ENCODE measurements at places on chromosomes 1 and 21.

GRCh38 chr1:26469558-26469957 lies 2.7 kb upstream of the HMGN2 start:
- DNase-seq = no peak

GRCh38 chr21:42262831-42263231 lies 43.9 kb downstream of the ABCG1 start:
- DNase-seq = peak; percentile 56

GRCh38 chr1:9558946-9559545 lies 19.8 kb downstream of the SLC25A33 start:
- DNase-seq = no peak

DNA sequence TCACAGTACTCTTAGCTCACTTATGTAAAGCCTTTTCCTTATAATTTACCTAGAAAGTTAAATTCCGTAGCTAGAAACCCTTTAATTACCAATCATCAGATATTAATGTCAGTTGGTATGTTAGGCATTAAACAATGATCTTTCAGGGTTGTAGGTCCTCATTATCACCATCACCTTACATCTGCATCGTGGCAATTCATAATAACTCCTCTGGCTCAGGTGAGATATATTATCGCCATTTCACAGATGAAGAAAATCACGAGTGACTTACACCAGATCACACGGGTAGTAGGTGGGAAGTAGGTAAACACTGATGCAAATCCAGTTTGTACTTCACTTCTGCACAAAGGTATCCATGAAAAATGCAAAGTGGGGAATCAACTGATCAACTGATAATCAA lies 639 bp downstream of the NUP133 start:
- DNase-seq = no peak

DNA sequence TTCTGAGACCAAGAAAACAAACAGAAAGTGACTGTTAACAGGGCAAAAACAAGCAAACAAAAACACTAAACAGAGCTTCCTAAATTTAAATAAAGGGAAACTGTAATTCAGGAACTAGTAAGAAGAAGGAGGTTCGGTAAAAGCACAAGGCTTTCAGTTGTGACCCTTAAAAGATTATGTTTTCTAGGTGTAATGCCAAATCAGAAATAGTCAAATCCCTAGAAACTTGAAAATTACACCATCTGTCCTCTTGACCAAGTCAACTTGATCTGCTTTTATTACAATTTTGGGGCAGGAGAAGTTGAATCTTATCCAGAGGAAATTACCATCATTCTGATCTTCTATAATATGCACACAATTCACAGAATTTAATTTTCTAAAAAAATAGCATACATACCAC lies 754.0 kb upstream of the ADGRL4 start:
- peak; percentile 11 for DNase-seq

DNA sequence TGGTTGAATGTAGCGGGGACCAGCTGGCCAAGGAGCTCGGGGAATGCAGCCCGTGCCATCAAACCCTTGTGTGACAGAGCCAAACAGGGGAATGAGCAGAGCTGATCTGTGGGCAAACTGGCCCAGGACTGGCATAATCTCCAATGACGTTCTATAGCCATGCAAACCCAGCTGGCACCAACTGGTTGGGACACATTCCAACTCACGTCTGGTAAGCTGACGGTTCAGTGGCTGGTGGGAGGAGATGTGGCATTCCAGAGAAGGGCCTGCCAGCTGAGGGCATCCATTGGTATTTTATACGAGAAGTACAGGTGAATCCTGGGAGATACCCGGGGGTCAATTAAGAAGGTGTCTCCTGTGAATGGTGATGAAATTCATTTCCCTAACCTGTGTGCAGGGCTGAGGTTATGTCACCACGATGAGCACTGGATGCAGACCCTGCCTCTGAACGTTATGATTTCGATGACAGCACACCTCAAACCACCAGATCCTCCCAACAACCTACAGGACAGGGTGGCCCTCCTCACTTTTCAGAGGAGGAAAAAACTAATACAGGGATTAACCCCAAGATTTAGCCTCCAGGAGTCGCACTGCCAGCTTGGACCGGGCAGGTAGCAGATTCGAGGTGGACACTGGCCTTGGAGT lies 39.0 kb upstream of the RUNX3 start:
- DNase-seq = peak; percentile 23

- no peak for DNase-seq
These were observed 10.2 kb downstream of the COL6A1 start for GRCh38 chr21:45991606-45992300.

- no peak for DNase-seq
These were observed 231.9 kb upstream of the JUN start for GRCh38 chr1:59015708-59016107.

GRCh38 chr1:199399996-199400724 lies 627.4 kb upstream of the NR5A2 start:
- DNase-seq = no peak

DNA sequence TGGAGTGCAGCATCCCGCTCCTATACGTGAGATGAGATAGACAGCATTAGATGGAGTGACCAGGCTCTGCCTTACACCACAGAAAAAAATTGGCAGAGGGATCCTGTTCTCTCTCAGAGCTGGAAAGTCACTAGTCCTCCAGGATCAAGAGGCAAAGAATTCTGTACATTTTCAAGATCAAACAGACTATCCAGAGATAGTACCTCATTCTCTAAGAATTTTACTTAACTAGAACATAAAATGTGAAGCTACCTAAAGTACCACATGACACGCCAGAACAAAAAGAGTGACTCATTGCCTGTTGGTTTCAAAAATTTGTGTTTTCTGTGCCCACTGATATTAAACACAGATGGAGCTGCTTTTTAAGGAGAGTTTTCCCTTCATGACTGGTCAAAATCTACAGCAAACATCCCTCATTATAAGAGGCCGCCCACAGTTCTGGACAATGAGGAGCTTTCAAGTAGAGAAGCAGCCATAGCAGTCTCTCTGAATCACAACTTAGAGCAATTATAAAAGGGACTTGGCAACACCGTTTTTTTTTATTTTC lies 32.3 kb downstream of the CD160 start:
- DNase-seq = no peak

GRCh38 chr1:245304698-245305097 lies 149.9 kb downstream of the KIF26B start:
- no peak for DNase-seq

GRCh38 chr1:156524481-156524869 lies 23.9 kb upstream of the MEF2D start:
- no peak for DNase-seq

DNA sequence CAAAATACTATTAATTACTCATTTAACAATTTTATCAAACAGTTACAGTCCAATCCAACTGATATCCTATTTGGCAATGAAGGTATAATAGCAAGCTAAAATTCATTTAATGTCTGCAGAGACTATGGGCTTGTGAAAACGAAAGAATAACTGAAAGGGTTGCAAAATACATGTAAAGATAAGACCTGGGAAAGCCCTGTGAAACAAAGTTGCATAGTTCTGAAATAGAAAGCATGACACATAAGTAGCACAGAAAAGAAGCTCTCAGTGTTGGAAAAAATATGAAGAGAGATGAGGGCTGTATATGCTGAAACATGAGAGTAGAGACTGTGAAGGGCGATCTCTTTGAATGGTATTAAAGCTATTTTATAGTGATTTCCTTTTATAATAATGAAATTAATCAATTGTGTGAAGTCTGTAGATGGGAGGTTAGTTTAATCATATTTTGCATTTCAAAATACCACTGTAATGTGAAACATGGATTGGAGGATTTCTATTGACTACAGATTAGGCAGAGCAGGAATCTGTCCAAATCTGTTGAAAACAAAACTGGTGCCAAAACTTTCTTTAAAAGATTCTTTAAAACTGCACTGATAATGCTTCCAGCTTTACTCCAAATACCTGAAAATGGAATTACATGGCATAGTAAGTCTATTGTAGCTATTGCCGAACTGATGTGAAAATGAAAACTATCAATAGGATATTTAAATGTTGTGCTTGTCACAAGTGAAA lies 1518.9 kb upstream of the B3GALT2 start:
- DNase-seq = peak; percentile 66

DNA sequence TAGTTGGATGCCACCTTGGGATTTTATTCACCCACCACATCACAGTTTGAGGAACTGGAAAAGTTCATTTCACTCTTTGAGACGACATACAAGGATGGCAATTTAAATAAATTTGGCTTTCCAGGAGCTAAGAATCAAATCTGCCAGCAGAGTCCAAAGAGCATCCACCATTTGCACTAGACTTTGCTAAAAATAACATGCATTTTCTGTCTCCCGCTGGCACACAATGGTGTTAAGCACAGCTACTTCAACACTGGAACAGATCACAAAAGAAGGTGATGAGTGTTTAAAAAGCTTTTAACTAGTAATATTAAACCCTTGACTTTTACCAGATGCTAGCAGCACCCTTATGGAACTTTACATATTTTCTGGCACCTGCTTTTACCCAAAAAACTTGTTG lies 44.6 kb downstream of the MAEL start:
- DNase-seq = no peak

DNA sequence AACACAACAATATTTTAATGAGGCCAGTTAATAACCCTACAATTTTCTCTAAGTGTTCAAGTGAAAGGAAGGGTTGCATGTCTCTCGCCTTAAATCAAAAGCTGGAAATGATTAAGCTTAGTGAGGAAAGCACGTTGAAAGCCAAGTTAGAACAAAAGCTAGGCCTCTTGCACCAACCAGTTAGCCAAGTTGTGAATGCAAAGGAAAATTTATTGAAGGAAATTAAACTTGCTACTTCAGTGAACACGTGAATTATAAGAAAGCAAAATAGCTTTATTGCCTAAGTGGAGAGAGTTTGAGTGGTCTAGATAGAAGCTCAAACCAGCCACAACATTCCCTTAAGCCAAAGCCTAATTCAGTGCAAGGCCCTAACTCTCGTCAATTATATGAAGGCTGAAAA lies 135.6 kb downstream of the DUSP10 start:
- no peak for DNase-seq

DNA sequence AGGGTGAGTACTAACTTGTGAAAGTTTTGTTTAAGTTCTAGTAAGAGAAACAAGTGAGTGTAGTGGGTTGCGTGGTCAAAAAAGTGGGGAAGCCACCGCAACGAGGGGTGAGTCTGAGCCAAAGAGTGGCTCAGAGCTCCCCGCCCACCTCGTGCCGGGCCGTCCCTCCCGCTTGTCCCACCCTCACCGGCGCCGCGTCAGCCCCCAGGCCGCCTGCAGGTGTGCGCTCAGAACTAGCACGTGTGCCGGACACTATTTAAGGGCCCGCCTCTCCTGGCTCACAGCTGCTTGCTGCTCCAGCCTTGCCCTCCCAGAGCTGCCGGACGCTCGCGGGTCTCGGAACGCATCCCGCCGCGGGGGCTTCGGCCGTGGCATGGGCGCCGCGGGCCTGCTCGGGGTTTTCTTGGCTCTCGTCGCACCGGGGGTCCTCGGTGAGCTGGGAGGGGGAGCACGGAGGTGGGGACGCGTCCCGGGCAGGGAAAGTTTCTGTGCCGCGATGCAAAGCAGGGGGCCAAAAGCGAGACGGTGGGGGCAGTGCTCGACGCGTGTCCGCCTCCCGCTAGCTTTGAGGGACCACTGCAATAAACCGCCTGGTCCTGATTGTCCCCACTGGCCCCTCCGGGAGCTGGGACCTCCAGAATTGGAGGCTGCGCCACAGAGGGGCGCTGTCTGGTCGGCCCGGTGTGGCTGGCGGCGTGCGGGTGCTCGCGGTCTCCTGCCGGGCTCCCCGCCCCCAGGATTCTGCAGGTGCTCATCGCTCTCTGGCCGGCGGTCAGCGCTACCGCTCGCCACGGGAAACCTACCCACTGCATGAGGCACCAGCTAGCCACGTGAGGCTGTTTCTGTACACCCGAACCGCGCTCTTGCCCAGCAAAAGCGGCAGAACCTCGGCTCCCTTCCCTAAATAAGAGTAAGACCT lies at the start of gene CR2:
Gene CR2, plus strand, starts transcription at position 283 of the 919 bp plus-strand sequence. Its CDS starts 91 bp downstream, at position 374.
- DNase-seq = peak; percentile 59
